ENCODE measurements at places on chromosomes 11 and 22. TPM values are rescaled to one million over a fixed set of nuclear protein-coding genes. Genes with fewer than 3 reads are reported as not detected.

GRCh38 chr11:67113231-67113721, 5.8 kb upstream of the KDM2A start:
- no peak for DNase-seq

DNA sequence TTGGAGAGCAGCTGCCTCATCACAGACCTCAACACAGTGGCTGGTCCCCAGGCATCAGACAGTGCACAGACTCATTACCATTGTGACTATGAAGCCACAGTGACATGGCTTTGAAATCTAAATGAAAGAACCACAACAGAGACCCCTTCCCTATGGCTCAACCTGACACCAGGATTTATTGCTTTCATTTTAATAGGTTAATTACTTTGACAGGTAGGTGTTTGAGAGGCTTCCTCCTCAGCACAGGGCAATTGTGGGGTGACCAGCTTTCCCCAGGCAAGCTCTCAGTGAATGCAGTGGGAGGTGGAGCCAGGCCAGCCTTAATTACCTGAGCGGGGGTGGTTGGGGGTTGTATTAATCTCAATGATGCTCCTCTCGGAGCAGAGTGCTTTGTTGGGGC, 102.3 kb downstream of the CHST1 start:
- DNase-seq = no peak

- no peak for DNase-seq
Observed at GRCh38 chr11:8082391-8083087, 1.5 kb downstream of the TUB start.

DNA sequence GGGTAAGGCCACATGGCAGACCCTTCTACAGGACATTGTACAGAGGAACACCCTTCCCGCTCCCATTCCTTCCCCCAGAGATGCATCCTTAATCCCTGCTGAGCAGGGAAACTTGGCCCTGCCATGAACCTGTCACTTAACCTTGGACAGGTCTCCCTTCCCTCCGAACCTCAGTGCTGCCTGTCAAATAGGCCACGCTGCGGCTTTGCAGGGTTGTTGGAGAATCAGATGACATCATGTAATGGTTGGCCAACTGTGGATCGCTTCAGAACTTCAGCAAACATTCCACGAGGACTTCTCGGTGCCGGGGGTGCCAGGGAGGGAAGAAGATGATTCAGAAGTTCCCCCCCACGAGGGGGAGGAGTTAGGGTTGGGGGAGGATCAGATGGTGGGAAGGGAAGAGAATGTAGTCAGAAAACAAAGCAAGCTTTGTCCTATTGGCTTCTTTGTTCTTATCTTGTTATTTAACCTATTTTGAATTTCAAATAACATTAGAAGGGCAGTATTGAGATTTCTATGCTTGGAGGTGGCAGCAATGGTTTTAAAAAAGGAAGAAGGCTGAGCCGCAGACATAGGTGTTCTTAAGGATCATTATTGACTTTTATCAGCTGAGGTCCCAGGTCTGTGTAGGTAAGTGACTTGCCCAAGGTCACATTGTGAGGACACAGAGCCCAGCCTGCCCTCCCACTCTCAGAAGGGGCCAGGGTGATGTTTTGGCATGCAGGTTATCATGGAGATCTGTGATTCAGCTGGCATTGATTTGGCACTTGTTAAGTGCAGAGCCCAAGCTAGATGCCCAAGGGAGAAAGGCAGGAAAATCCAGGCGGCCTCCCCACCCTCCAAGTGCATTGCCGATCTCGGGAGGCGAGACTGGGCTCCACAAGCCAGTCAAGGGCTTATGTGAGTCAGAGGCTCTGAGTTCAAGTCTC, 3.1 kb downstream of the CDC42EP1 start:
- DNase-seq = no peak

GRCh38 chr11:60455531-60456042, at the start of gene MS4A1:
TSS of gene MS4A1 (plus strand) at chr11:60455847. CDS start at chr11:60462375, 6,528 bp downstream.
- no peak for DNase-seq

DNA sequence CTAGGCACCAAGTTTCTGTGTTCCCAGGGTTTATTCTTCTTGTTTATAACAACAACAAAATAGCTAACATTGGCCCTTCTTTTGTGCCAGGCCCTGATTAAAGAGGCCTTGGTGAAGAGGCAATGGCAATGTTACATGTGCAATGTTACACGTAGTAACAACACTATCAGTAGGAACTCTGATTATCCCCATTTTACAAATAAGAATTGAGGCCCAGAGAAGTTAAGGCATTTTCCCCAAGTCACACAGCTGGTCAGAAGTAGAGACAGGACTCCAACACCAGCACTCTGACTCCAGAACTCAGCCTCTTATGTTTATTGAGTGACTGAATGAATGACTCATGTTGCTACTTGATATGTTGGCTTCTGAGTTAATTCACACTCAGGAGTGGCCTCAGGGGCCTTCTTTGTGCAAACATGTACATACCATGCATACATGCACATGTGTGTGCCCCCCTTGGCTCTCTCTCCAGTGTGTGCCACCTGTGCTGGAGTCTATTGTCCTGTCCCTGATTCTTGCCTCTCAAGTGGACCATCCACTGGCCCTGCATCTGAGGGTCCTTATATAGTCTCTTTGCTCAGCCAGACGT, 98.4 kb downstream of the TP53I11 start:
- DNase-seq = no peak

GRCh38 chr11:132187814-132188213, 817.4 kb downstream of the NTM start:
- no peak for DNase-seq

DNA sequence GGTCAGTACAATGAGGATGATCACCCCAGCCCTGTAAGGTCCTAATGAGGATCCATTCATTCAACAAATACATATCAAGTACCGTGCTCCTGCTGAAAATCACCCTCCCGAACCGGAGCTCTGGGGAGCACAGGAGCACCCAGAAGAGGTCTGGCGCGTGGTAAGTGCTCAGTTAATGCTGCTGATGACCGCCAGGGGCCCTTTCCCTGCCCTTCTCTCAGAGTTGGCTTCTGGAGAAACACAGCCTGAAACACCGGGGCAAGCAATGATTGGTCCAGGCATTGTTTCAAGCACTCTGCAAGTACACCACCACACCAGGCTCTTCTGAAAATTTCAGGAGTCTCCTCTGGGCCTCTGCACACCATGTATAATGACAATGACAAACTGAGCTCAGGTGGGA, 3.8 kb upstream of the CCDC86 start:
- no peak for DNase-seq

DNA sequence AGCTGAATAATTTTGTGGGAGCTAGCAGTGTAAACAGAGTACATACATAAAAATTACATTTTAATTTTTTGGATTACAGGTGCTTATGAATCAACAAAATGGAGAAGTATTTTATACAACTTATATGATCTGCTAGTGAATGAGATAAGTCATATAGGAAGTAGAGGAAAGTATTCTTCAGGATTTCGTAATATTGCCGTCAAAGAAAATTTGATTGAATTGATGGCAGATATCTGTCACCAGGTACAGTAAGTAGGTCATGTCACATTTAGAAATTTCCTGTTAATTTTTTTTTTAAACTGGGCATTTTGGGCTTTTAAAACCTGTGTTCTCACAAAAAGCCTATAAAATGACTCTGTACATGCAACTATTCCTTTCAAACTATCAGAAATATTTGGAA, 24.0 kb downstream of the ATM start:
- no peak for DNase-seq

- no peak for DNase-seq
Observed at GRCh38 chr11:120400564-120401364, 64.6 kb downstream of the ARHGEF12 start.

- DNase-seq = no peak
Observed at GRCh38 chr11:112902361-112903011, 58.7 kb upstream of the NCAM1 start.

DNA sequence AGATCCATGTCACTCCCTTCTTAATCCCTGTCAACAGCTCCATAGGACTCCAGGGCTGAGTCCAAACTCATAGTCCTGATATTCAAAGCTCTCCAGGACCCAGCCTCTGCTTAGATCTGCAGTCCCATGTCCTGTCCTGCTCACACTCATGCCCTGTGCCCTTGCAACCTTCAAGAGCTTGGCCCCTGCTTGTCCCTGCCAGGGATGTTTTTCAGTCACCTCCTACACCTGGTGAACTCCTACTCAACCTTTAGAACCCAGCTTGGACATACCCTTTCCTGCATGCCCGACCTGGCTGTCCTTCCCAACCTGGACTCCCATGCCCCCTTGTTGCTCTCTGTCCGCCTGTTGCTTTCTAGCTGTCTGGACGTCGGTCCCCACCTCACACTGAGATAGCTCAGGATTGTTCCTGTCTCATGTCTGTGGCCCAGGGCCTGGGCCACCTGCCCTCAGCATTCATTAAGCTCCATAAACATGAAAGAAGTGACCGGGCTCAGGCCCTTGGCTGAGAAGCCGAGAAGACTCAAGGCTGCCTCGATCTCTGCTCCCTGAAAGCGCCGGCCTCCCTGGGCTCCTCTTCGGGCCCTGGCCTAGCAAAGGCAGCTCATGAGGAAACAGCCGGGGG, 48.8 kb upstream of the RTL6 start:
- DNase-seq = peak; percentile 74

- no peak for DNase-seq
Observed at GRCh38 chr22:29050457-29050856, 11.2 kb downstream of the C22orf31 start.

- no peak for DNase-seq
Observed at GRCh38 chr11:128103278-128103873, 484.0 kb downstream of the ETS1 start.

DNA sequence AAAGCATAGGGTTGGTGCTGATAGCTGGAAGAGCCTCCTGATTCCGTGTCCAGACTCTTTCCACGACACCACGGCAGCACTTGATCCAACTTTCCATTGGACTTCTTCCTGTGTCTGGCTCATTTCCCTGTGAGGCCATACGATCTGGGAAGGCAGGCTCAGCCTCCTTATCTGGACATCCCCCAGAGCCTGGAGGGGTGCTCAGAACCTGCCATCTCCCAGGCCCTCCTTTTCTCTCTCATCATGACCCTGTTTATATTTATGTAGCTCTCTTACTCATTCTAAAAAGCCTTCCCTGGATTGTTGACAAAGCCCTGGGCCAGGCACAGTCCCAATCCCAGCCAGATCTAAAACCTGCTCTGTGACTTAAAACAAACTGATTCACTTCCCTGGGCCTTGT, 7.8 kb upstream of the BCL9L start:
- DNase-seq = no peak

DNA sequence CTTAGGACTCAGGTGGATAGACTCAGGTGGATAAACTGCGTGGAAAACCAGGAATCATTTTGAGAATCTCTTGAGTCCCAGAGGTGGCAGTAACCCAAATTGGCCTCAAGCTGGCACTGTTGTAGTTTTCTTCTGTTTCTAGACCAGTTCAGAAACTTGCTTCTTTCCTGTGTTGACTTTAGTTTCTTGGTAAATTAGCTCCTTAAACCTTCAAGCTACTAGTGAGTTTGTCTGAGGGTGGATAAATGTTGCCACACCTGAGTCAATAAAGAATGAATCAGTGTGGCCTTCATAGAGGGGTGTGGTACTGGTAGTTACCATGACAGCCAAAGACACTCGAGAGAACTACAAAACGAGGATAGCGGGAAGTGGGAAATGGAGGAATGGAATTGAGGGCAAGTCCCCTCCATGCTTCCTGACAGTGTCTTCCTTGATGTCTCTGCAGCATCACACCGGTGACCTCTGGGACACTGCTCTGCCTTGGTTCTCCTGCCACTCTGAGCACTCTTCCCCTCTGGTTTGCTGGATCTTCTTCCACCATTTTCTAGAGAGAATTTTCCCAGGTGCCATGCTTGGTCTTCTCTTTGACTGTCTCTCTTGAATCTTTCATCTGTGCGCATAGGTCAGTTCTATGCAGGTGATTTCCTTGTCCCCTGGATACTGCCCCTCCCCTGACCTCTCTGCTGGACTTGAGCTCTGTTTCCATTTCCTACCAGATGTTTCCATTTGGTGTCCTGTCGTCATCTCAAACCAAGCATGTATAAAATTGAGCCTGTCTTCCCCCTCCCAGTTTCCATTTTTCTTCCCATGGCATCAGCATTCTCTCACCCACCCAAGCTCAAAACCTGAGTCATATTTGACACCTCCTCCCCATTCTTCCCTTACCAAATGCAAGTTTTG, 7.2 kb downstream of the POLD4 start:
- no peak for DNase-seq

- no peak for DNase-seq
Observed at GRCh38 chr22:39429186-39429585, 27.6 kb upstream of the MGAT3 start.

DNA sequence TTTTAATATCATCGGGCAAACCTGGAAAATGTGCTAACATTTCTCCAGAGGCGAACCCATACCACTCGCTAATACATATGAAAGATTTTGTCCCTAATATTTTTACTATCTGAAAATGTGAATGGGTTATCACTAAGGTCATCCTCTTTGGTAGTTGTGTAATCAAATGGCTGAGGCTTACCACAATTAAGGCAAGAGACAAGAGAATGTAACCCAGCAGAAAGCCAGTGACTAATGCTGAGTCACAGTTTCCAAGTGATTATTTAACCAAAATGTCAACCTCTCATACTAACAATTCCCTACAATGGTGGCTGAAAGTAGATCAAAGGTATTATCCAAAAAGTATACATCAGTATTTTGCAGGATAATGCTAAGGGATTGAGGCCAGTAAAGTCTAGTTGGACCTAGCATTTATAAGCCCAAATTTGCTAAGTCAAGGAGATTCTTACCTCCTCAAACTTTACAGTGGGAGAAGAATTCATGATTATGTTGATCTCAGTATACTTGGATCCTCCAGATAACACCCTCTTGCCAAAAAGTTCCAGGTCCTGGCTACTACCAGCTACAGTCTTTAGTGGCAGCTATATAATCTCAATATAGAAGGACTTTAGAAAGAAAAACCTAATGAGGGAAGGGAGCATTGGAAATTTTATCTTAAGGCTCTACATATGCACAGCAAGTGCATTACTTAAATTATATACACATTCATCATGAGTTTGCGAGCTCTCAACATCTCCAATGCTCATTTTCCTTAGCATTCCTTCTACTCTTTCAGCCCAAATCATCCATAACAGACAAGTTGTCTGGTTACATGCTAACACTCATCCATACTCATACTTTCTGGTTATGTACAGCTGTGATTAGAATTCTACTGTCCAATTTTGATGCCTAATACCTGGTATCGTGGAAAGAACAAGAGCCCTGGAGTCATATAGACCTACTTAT, 25.4 kb downstream of the SIK3 start:
- DNase-seq = no peak

- DNase-seq = no peak
Observed at GRCh38 chr11:133966172-133966651, 9.4 kb upstream of the IGSF9B start.

GRCh38 chr11:47560426-47560825, 5.0 kb upstream of the PTPMT1 start:
- no peak for DNase-seq

The UBQLN3 gene
- not detected for total RNA-seq

The GLB1L2 gene
- total RNA-seq = 2.0 TPM

The RIN1 gene
- 19.2 TPM for total RNA-seq

The OR5B3 gene
- not detected for total RNA-seq

The SCGB1A1 gene
- total RNA-seq = not detected

The IGHMBP2 gene
- 8.3 TPM for total RNA-seq

The OPCML gene
- total RNA-seq = not detected

The TEX54 gene
- not detected for total RNA-seq

The VSIG2 gene
- 0.74 TPM for total RNA-seq

The RANGAP1 gene
- total RNA-seq = 45.7 TPM

The KRTAP5-1 gene
- not detected for total RNA-seq

The IFITM10 gene
- 4.9 TPM for total RNA-seq

The OR52N4 gene
- total RNA-seq = not detected

The IRF7 gene
- total RNA-seq = 18.9 TPM

The C11orf16 gene
- not detected for total RNA-seq

The SPI1 gene
- total RNA-seq = 15.5 TPM

The CHRM1 gene
- not detected for total RNA-seq
